NCI-H1092 treated with DMSO at 0.1 percent for 48 hours (cell line): ENCODE measurements at places on chromosomes 16 and 17.
A peak's percentile ranks its signal among the peaks of the same experiment; 100 is the strongest.

DNA sequence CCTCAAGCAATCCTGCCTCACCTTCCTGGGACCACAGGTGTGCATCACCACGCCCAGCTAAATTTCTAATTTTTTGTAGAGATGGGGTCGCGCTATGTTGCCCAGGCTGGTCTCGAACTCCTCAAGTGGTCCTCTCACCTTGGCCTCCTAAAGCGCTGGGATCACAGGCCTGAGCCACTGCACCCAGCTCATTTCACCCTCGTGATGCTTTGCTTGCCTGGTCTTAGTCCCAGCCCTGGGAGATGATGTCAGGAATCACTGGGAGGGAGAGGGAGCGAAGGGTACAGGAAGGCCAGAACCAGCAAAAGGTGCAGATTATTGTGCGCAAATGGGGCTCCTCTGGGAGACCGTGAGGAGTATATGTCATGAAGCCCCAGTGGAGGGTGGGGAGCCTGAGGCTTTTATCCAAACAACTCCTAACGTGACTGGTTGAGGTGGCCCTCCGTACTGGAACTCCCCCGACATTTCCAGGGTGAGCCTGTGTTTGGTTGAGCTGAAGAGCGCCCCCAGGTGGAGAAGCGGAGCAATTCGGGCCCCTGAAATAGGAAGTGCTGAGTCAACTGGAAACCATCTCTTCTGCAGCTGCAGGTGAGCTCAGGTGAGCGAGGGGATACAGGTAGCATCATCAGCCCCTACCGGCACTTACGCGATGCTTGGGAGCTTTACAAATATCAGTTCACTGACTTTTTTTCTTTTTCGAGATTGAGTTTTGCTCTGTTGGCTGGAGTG, 41.2 kb upstream of the HAPSTR1 start:
- DNase-seq, result no peak

GRCh38 chr17:82297714-82298537, 19.5 kb downstream of the CD7 start:
- DNase-seq, result peak; percentile 50

DNA sequence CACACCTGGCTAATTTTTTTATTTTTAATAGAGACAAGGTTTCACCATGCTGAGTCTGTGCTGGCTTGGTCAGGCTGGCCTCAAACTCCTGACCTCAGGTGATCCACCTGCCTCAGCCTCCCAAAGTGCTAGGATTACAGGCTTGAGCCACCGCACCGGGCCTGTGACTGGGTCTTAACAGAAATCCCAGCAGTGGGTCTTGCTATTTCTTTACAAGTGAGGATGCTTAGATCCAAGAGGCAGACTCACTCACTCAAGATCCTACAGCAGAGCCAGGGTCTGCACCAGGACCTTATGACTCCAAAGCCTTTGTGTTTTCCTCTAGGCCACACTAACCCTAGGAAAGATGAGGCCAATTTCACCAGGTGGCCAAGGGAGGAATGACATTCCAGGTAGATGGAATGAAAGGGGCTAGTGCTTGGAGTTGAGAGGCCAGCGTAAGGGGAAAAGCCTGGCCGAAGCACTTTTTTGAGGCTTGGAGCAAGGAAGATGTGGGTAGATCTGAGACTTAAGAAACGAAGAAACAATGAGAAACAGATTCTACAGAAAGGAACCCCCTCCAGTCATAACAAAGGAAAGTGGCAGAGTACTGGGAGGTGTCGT, 5.7 kb upstream of the STAT5A start:
- DNase-seq, result no peak

DNA sequence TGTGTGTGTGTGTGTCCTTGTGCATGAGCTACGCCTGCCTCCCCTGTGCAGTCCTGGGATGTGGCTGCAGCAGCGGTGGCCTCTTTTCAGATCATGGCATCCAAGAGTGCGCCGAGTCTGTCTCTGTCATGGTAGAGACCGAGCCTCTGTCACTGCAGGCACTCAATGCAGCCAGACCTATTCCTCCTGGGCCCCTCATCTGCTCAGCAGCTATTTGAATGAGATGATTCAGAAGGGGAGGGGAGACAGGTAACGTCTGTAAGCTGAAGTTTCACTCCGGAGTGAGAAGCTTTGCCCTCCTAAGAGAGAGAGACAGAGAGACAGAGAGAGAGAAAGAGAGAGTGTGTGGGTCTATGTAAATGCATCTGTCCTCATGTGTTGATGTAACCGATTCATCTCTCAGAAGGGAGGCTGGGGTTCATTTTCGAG, 22.5 kb downstream of the STAT5A start:
- DNase-seq, result no peak

DNA sequence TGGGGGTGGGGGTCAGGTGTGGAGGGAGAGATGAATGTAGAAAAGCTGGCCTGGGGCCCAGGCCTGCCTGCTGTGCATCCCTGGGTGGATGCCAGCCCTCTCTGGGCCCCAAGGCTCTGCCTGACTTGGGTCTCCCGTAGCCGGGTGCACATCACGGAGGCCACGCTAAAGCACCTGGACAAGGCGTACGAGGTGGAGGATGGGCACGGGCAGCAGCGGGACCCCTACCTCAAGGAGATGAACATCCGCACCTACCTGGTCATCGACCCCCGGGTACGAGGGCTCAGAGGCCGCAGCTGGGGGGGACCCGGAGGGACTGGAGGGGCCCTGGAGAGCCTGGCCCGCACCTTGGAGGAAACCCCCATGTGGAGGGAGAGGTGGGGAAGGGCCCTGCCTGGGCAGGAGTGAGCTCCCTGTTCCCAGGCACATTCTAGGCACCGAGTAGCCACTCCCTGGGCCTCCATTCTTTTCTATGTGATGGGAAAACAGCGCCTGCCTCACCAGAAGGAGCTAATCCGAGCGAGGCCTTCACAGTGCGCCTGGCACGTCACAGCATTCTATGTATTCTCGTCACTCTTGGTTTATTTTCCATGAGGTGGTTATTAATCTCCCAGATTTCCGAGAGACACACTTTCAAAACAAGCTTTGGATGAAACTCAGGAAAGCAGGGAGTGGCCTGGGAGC, 34.7 kb downstream of the ADCY7 start:
- DNase-seq, result no peak

GRCh38 chr16:55250701-55251100, 73.3 kb upstream of the IRX6 start:
- no peak for DNase-seq

DNA sequence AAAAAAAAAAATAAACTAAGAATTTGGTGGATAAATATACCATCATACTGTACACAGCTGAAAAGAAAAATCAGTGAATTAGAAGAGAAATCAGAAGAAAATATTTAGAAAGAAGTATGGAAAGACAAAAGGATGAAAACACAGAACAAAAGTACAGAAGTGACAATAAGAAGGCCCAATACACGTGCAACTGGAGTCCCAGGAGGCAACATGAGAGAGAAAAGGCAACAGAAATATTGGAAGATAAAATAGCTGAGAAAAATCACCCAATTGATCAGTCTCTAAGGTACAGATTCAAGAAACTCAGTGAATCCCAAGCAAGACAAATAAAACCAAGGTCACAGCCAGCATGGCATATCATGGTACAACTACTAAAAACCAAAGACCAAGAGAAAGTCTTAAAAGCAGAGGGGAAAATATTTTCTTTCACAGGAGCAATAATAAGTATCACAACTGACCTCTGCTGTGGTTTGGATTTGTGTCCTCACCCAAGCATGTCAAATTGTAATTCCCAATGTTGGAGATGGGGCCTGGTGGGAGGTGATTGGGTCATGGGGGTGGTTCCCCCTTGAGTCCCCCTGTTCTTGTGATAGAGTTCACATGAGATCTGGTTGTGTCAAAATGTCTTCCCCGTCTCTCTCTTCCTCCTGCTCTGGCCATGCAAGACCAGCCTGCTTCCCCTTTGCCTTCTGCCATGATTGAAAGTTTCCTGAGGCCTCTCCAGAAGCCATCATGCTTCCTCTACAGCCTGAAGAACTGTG, 20.2 kb upstream of the ENGASE start:
- no peak for DNase-seq

DNA sequence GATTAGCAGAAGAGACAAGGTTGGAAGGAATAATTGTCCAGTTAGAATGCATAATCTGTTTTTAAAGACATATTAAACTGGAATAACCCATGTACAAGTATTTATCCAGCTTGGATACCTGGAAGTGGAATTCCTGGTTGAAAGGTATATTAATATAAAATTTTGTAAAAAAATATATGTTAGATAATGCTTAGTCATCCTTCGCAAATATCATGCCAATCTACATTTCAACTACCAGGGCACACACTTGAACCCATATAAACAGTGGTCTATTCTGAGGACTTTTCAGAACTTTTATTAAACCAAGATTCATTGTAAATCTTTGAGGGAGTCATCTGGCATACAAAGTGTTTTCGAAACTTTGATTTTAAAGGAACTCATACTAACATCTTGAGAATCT, 269.1 kb upstream of the HSBP1 start:
- no peak for DNase-seq

GRCh38 chr16:20901436-20902112, 1.0 kb downstream of the LYRM1 start:
- peak; percentile 42 for DNase-seq

GRCh38 chr17:20059728-20060188, 50.6 kb downstream of the SPECC1 start:
- no peak for DNase-seq

DNA sequence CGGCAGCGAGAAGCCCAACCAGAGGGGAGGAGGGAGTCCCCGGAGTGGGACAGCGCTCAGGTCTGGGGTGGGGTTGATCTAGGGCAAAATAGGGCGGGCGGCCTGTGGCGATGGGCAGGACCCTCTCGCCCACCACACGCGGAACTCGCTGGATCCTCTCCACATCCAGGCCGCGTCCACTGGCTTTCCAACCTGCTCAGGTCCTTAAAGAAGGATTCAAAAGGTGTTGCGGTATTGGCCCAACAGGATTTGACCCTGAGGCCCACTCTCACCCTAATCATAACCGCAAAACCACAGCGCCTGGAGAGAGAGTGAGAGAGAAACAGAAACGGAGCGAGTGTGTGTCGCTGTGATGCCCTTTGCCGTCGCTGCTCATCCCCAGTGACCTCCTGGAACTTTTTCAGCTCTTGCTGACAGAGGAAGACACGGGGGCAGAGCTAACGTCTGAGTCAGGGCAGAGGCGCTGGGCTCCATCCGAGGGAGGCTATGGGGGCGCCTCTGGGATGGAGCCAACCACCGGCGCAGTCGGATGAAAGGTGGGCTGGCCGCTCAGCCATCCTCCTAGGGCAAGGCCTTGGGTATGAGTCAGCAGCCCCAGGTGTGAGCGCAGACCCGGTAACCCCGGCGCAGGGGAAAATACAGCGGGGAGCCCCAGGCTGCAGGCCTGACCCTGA, 16.7 kb upstream of the OR1F1 start:
- no peak for DNase-seq

DNA sequence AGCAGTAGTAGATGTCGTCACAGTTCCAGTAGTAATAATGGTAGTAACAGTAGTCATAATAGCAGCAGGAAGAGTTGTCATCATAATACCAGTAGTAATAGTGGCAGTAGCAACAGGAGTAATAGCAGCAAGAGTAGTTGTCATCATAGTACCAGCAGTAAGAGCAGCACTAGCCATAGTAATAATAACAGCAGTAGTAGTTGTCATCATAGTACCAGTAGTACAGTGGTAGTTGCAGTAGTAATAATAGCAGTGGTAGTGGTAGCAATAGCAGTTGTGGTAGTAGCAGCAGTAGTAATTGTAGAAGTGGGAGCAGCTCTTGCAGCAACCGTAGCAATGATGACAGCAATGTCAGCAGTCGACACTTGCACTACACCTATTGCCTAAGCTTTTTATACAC, 502.8 kb downstream of the HS3ST4 start:
- no peak for DNase-seq

DNA sequence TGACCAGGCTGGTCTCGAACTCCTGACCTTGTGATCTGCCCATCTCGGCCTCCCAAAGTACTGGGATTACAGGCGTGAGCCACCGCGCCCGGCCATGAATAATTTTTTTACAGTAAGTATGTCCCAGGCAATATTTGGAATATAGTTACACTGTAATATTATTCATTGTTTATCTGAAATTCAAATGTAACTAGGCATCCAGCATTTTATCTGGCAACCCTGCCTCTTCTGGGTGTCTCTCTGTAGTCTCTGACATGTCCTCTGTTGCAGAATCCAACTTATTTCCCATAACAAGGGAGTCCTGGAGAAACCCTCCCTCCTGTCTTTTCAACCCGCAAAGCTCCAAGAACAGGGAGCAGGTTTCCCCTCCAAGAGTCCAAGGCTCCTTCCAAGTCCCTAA, 36.9 kb upstream of the MYH10 start:
- DNase-seq, result no peak

DNA sequence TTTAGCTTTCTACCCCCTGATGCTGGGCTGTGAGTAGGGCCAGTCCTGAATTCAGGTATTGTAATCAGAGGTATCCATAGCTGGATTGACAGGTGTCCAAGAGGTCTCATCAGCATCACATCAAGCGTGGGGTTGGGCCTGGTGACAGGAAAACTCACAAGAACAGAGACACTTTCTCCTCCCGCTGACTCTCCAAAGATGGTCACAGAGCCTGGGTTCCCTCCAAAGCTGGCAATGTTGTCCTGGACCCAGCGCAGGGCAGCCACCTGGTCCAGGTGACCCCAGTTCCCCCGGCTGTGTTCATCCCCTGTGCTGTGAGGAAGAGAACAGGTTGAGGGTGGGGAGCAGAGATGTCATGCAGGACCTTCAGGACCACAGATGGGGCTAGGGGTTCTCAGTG, 11.7 kb downstream of the CES1 start:
- no peak for DNase-seq

DNA sequence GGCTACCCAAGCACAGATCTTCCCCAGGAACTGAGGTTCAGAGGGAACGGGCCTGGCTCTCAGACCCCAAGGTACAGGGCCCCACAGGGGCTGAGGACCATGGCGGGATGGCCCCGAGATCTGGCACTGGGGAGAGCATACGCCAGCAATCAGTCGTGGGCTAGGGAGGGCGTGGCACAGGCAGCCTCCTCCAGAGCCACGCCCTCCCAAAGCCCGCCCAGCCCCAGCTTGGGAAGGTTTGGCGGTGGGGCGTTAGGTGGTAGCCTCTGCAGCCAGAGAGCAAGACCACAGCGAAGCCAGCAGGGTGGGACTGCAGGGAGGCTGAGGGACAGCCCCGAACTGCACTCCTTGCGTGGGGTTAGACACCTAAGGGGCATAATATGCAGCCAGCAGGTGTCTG, 11.6 kb downstream of the WNT9B start:
- no peak for DNase-seq

DNA sequence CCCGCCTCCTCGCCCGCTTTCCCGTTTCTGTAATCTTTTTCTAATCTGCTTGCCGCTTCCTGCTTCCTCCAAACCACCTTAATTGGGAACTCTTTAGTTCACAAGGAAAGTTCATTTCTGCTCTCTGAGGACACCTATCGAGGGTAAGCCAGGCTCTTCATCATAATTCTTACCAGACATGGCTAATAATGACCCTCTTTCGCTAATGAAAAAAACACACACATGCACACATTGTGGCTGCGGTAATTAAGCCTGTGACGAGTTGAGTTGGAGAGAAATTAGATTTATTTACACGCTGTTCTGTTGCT, 100.6 kb downstream of the ZNF423 start:
- no peak for DNase-seq

DNA sequence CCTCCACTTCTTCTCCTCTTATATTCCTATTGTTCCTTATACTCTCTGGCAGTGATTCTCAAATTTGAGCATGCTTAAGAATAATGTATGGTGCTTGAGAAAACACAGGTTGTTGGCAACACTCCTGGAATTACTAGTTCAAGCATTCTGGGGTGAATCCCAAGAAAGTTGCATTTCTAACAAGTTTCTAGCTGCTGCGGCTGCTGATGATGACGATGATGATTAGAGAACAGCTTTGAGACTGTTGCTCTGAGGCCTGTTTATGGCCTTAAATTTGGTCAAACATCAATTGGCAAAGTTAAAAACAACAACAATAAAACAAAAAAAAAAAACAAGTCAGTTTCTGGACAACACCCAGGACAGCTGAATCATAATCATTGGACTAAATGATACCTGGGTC, 961.9 kb downstream of the CDH11 start:
- DNase-seq, result no peak

GRCh38 chr17:47660064-47660492, 10.4 kb downstream of the KPNB1 start:
- DNase-seq, result no peak
